NCI-H1105 (cell line): ENCODE measurements at places on chromosomes 2 and 18.

DNA sequence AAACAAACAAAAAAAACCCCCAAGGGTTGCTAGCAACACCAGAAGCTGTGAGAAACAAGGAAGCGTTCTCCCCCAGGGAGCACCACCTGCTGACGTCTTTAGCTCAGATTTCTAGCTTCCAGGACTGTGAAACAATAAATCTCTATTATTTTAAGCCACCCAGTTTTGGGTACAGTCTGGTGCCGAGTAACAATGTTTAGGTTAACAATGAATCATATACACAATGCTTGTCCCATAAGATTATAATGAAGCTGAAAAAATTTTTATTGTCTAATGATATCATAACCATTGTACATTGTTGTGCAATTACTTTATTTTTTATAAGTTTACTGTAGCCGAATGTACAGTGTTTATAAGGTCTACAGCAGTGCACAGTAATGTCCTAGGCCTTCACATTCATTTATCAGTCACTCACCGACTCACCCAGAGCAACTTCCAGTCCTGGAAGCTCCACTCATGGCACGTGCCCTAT is 72.1 kb upstream of the CAB39 start:
- DNase-seq, result no peak

DNA sequence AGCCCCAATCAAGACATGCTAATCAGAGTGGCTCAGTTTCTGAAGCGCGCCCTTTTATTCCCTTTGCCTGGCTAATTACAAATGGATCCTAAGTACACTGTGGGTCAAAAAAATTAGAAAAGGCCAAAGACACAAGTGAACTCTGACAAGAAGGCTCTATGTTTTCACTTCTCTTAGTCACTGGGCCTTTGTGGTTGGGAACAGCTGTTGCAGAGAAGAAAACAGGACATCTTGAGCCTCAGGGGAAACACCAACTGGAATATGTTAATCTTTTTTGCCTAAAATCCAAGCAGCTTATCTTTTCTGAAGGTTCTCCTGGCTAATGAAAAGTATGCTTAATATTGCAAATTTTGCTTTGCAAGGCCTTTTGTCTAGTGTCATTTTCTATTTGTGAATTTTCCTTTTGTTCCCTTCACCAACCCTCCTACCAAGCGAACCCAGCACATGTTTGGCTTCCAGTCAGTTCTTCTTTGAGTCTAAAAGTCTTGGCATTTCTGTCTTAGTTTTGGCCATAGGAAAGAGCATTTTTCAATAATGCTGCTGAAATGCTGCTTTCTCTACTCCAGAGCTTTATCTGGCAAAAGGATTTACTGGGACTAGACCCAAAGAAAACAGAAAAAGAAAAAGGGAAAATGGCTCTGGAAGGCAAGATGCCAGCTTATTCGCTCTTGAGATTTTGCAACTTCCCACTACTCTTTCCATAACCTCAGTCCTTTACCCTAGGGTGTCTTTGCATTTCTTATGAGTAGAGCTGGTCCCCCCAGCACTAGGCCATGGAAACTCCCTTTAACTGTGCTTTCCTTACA is 440.2 kb upstream of the ST6GAL2 start:
- DNase-seq, result no peak

GRCh38 chr18:44579028-44579702 is 101.5 kb upstream of the SETBP1 start:
- DNase-seq, result no peak

DNA sequence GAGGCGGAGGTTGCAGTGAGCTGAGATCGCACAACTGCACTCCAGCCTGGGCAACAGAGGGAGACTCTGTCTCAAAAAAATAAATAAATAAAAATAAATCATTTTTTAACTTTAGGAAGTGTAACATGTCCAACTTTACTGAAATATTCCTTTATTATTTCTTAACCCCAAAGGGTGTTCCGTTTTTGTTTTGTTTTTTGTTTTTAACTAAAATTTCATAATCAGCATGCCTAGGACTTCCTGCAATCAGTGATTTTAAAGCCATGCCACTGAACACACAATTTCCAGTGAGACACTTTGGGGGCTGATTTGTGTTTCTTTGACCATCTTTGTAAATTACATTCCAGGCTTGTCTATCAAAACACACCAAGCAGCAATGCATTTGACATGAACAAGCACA is 7.1 kb downstream of the CATIP start:
- DNase-seq, result no peak

DNA sequence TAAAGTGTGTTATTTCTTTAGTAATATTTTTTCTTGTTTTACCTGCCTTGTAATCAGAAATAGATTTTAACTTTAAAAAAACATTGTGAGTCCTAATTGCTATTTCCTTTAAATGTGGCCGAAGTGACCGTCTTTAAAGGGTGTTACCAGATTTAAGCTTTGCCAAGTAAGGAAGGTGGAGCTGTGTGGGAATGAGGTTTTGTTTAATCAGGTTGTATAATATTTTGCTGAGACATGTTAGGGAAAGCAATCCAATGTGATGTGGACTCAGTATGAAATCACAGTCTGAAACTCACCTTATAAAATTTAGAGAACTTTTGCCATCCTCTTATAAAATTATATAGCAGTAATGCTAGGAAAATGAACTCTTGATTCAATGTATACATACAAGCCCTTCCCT is 32.9 kb upstream of the ITPRID2 start:
- DNase-seq, result no peak

GRCh38 chr2:108617617-108618016 is 83.3 kb downstream of the LIMS1 start:
- no peak for DNase-seq

- DNase-seq, result no peak
Observed at GRCh38 chr2:33510586-33510968, 34.1 kb downstream of the RASGRP3 start.

GRCh38 chr2:129767346-129768035 is 212.0 kb upstream of the RAB6C start:
- DNase-seq, result no peak

GRCh38 chr2:134167015-134167414 is 86.9 kb upstream of the MGAT5 start:
- no peak for DNase-seq

DNA sequence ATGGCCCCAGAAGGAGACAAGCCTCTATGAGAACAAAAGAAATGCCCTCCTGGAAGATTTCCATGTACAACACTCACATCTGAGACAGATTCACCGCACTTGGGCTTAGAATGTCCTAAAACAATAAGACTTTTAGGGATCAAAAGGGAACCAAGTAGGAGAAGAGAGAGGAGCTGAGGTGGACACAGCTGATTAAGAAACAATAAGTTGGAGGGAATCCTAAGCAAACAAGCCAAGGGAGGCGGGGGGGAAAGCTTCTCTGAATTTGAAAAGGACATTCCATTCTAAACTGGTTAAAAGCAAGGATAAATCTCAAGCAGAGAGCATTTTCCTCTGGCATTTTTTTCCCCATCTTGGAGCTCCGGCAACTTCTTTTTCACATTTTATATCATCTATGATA is 9.9 kb downstream of the ACVR1 start:
- DNase-seq, result no peak

DNA sequence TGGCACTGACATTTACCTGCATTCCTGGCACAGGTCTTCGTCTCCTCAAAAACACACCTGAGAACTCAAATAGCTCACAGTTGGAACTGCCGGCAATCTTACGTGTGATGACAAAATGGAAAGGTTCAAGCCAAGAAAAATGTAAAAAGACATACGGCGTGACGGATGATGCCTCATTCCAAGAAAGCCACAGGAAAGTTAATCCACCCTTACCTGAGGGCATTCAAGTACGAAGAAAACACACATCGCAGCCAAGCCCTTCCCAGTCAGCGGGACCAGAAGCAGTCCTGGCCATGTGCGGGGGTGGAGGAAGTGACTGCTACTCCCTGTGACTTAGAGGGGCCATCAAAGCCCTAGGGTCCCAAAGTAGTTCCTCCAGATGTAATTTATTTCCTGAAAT is 986.3 kb upstream of the CELF4 start:
- no peak for DNase-seq

DNA sequence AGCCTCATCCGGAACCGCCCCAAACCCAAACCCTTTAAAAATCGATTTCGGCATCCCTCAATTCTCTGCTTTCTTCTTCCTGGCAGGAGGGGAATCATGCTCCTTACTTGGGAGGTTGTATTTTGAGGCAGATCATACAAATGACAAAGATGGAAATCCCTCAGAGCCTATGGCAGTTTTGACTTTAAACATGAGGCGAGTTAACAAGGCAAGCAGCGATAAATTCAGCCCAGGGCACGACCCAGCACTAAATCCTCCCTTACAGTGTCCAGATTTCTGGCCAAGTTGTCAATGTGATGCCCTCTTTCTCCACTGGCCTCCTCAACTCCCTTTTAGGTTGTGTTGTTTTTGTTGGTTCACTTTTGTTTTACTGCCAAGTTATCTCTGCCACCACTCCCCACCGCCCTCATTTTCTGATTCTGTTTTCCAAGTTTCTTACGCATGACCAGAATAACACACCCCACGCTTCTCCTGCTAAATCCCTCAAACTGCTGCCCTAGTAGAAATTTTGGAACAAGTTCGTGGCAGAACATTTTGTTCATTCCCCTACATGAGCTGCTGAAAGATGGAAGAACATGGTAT is 68.3 kb downstream of the CTAGE1 start:
- no peak for DNase-seq

- DNase-seq, result no peak
Observed at GRCh38 chr2:230871361-230872150, 6.8 kb downstream of the ITM2C start.

DNA sequence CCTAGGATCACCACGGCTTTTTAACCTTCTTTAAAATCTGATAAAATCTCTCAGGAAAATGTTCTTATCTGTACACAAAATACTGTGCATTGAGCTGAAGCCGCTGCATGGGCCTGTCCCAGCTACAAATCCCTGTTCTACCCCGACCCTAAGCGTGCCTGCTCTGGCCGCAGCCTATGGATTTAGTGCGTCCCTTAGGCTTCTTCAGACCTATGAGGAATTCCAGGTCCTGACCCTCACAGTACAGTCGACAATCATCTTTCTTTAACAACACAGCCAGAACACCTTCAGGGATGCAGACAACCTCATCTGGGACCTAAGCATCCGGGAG is 477 bp upstream of the WDCP start:
- no peak for DNase-seq

GRCh38 chr18:68060871-68061270 is 544.4 kb upstream of the DSEL start:
- no peak for DNase-seq

GRCh38 chr2:7037340-7038333 is 120.4 kb downstream of the RNF144A start:
- peak; percentile 28 for DNase-seq

DNA sequence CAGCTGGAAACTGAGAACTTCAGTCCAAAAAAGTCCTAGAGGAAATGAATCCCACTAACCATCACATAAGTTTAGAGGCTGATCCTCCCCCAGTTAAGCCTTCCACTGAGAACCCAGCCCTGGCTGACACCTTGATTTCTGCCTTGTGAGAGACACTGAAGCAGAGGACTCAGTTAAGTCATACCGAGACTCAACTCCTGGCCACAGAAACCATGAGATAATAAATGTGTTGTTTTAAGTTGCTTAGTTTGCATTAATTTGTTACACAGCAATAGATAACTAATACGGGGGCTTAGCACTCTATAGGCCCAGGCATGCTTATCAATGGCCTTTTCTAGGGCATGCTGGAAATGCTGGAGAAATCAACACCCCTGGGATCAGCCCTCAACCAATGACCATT is 3.4 kb upstream of the ADD2 start:
- DNase-seq, result no peak

GRCh38 chr2:23713351-23713750 is 213.6 kb downstream of the ATAD2B start:
- DNase-seq, result no peak

DNA sequence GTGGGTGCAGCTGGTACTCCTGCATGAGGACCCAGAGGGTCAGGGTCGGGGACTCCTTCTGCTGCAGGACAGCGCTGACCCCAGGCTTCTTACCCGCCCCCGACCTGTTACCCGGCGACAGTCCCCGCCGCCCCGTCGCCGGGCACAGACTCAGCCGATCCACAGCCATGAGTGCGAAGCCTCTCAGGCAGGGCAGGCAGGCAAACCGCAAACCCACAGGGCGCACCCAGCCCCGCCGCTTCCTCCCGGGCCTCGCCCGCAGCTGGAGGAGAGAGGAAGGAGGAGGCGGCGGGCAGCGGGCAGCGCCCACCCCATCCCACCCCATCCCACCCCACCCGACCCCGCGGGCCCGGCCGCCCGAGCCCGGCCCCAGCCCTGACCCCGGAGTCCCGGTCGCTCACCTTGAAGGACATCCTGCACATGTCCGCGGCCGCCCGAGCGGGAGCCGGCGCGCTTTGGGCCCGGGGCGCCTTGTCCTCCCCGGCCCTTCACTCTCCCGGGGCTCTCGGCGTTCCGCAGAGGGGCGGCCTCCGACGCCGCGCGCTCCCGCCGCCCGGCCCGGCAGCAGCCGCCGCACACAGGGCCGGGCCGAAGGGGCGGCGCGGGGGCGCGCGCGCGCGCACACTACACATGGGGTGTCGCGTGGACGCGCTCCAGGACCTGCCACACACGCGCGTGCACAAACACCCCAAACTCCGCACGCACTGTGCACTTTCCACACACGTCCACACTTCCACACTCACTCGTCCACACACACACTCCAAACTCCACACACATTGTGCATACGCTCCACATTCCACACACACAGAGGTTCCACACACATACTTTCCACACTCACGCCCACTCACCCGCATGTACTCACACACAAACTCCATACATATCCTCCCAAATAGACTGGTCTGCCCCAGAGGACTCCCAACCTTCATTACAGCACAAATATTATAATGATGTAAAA is at the start of gene ANKRD29:
Gene ANKRD29 (minus strand): TSS at position 603 of the 955 bp plus-strand sequence. CDS start 181 bp downstream, at position 422.
- DNase-seq, result peak; percentile 34

GRCh38 chr2:18094277-18094676 is 215.8 kb downstream of the KCNS3 start:
- no peak for DNase-seq

GRCh38 chr18:10202845-10203321 is 251.6 kb upstream of the APCDD1 start:
- no peak for DNase-seq

GRCh38 chr2:103594823-103595222 is 833.0 kb downstream of the TMEM182 start:
- no peak for DNase-seq

DNA sequence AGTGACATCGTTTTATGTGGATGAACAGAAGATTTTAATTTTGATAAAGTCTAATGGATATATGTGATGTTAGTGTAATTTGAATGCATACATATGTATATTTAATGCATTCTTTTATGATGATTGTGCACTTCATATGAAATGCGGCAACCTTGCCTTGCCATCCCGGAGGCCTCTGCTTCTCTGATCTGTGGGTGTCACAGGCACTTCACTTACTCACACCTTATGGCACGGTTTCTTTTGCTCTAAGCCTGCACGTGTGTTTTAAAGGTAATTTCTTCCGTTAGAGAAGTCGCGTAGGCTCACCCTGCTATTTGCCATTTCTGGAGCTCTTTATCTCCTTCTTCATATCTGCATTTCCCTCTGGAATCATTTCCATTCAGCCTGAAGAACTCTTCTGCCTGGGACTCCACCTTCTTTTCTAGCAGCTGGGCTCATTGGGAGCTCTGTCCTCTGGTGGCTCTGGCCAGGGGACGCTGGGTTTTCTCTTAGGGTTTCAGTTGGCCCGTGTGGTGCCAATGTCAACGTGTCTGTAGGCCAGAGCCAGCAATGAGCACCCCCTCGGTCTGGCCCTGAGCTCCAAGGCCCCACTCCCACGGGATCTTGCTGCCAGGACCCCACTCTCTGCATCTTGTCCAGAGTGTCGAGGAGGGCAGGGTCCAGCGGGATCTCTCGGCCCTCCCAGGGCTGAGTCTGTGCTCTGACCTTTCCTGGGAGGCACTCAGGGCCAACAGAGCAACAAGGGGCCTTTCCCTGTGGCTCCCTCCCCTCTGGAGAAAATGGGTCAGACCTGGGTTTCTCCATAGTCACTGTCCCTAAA is 97.3 kb downstream of the RTP5 start:
- no peak for DNase-seq

GRCh38 chr18:55247032-55247431 is 287.8 kb upstream of the CCDC68 start:
- DNase-seq, result no peak
